Left ventricle myocardium superior (tissue), 1 donor: ENCODE measurements at places on chromosomes 12 and 14. TPM values are rescaled to one million over a fixed set of nuclear protein-coding genes. Genes with fewer than 3 reads are reported as not detected.

DNA sequence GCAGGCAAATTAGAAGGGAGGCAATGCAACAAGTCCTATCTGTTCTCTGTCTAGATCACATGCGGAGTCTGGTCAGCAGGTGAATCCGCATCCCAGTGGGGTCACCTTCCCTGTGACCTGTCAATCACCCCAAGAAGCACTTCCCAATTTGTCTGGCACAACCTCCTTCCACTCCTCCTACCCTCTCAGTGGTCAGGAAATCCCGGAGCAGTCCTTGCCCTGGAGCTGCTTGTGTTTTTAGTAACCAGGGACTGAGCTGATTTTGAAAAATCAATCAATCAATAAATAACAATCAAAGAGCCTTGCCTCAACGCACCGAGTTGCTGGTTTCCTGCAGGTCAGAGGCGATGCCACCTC is 572 bp upstream of the ACSS3 start:
- DNase-seq: peak; percentile 53

- no peak for DNase-seq
Measured at GRCh38 chr12:89333564-89334252, 18.6 kb downstream of the DUSP6 start.

- DNase-seq: no peak
Measured at GRCh38 chr14:91232052-91232451, 12.5 kb downstream of the GPR68 start.

DNA sequence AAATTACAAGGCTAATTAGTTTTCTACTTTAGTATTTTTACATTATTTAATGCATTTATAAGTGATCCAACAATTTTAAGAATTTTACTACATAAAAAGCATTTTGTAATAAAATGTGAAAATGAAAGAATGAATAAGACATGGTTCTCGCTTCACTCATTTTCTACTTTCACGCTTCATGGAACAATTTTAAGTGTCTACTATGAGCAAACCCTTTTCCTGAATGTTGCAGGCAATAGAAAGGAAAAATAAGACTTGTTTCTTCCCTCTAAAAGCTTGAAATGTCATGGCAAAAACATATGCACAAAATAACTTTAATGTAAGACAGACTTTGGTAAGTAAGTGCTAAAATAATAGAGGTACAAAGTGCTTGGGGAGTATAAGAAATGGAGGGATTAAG is 205.7 kb upstream of the HMGA2 start:
- no peak for DNase-seq

Gene BICDL1
- 4.7 TPM for total RNA-seq

Gene REM2
- not detected for total RNA-seq
